ENCODE measurements at places on chromosomes 5 and 9.

DNA sequence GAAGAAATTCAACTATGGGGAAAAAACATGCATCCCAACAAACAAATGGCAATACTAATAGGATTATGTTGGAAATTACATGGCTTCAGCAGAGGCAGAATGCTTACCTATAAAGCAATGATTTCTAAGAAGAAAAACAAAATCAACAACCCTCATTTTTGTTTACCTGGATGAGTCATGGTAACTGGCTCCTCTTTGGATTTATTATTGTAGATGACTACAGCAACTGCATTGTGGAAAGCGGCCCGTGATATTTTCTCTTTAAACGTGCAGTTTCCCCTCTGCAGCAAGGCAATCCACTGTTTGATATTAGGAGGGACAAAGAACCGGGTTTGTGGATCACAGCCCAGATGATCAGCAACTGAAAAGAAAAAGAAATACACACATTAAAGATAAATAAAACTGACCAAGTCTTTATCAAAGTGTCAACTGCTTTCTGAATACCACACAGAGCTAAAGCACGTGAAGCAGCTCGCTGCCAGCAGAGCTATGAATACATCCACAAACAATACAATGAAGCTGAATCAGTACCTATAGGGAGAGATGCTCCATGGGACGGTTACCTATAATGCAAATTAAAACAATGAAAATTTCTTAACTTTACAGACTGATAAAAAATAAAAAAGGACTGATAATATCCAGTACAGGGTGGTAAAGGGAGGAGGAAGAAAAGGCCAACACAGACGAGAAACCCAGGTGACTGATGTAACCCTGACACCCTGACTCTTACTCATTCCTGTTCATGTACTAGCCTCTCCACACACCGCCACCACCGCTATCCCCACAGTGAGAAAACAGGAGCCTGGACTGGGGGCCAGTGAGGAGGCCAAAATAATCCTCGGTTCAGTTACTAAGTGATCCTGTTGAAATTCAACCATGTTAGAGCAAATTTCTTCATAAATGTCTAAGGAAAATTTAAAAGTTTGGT lies 31.0 kb downstream of the RNF130 start:
- no peak for DNase-seq

DNA sequence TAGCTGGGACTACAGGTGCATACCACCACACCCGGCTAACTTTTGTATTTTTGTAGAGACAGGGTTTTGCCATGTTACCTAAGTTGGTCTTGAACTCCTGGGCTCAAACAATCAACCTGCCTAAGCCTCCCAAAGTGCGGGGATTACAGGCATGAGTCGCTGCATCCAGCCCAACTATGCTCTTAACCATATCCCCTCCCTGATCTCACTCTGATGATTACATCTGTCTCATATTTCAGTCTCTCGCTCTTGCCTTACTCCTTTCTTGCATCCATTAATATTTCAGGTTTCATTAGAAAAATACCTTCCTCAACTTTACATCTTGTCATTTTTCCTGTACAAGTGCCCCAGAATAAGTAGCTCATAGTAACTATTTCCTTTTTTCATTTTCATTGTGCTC lies 61.0 kb upstream of the BASP1 start:
- DNase-seq = no peak

GRCh38 chr9:114223564-114224246 lies 68.4 kb downstream of the COL27A1 start:
- DNase-seq = peak; percentile 37

DNA sequence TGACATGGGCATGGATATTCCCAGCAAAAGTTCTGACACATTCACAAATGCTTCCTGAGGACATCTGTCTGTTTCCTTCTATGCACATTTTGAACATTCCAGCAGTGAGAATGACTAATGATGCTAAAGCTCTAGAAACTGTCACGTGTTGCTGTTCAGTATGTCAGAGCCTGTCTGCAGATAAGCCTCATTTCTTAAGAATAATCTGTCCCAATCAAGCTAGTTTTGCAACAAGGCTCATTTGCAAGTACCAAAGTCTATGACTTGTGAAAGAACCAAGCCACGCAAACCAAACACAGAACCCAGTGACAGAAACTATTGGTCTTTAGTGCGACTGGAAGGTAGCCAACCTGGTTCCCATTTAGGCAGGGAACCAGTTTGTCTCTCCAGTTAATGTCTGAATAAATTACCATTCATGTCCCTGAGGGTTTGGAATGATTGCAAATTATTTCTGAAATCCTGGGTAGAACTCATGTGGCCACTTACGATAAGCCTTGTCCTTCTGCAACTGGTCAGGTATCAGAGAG lies 178.5 kb downstream of the C9orf152 start:
- DNase-seq = peak; percentile 73

DNA sequence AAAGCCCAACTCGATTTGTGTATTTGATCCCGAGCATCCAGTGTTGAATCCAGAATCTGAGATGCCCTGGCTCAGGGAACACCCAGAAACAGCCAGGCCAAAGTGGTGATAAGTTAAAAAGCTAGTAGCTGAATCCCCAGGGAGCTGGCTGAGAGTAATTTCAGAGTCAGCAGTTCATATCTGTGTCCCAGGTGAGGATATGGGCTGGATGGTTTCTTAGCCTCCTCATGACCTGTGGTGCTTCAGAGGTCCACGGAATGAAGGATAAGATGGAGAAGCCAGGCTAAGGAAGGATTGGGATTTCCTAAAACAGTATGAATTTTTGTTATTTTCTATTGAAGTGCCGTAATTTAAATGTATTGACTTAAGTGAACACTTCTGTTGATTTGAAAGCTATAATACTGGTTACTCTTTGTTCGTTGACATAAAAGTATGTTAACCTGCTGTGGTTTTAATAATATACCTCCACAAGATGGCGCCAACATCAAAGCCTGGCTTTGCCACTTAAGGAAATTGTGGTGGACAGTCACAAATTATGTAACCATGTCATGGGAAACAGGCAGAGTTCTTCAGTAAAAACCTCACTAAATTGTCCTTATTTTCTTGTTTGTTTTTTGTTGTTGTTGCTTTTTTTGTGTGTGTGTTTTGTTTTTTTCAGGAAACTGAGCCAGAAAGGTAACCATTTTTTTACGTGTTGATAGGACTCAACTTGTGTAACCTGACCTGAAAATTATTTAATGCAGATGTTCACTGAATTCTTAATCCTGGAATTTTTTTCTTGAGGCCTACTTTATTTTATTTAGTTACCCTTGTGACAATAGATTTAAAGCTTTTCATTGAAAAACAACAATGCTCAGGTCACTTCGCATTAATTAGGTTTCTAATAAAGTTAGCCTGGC lies 11.4 kb downstream of the MTAP start:
- DNase-seq = peak; percentile 84

- DNase-seq = no peak
Measured at GRCh38 chr5:143418140-143418866, 14.8 kb upstream of the NR3C1 start.

All from OCI-M1 (cell line).